ENCODE measurements at places on chromosomes 3 and 15.

GRCh38 chr3:64332459-64333350 lies 107.4 kb upstream of the PRICKLE2 start:
- no peak for DNase-seq

- DNase-seq = no peak
Measured at GRCh38 chr3:39343076-39343717, 13.7 kb downstream of the CCR8 start.

- DNase-seq = no peak
Measured at GRCh38 chr3:105385819-105386508, 19.3 kb downstream of the ALCAM start.

DNA sequence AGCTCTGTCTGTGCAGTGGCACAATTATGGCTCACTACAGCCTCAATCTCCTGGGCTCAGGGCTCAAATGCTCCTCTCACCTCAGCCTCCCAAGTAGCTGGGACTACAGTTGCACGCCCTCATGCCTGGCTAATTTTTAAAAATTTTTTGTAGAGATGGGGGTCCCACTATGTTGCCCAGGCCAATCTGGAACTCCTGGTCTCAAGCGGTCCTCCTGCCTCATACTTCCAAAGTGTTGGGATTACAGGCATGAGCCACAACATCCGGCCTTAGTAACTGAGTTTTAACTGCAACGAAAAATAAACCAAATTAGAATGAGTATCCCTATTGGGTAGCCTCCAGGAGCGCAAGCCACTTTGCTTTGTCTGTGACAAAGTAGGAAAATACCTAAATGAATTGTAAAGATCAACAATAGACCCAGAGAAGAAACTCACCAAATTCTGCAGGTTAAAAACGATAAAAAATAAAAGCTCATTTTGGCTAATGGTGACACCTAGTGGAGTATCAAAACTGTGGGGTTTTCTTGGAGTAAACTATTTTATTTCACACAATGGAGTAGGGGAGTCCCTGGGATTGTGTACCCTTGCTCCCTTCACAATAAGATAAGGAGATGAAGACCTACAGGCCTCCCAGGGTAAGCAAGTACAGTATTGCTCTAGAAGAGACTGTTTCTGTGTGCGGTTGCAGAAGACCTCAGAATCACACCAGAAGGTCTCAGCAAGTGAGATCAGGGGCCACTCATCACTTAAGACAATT lies 21.0 kb upstream of the CA12 start:
- no peak for DNase-seq

GRCh38 chr3:78496501-78496900 lies 1271.3 kb downstream of the ROBO1 start:
- no peak for DNase-seq

DNA sequence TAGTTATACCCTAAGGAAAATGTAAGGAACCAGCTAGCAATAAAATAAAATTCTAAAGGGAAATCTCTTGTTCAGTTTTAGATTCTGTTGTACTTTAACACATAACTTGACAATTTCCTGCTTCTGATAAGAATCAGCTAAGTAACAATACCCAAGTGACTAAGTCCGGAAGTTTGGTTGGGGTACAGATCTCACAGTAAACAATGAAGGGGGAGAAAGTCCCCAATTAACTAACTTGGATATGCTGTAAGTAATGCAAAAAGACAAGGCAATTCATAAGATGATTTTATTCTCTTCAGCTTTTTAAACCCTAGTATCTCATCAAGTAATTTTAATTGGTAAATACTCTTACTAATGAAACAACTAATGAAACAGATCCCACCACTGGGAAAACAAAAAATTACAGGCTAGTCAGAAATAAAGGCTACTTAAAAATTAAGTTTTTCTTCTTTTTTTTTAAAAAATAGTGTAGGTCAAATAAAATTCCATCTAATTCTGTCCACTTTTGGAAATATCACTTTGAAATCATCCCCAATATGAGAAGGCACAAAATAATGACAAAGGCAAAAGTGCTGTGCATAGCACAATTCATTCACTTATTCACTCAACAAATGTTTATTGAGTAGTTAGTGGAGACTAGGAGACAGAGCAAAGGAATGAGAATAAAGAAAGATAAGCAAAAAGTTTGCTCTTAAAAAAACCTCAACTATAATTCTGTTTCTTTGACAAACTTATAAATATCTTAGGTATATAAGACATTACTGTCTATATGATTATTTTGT lies 37.8 kb upstream of the IL20RB start:
- no peak for DNase-seq

DNA sequence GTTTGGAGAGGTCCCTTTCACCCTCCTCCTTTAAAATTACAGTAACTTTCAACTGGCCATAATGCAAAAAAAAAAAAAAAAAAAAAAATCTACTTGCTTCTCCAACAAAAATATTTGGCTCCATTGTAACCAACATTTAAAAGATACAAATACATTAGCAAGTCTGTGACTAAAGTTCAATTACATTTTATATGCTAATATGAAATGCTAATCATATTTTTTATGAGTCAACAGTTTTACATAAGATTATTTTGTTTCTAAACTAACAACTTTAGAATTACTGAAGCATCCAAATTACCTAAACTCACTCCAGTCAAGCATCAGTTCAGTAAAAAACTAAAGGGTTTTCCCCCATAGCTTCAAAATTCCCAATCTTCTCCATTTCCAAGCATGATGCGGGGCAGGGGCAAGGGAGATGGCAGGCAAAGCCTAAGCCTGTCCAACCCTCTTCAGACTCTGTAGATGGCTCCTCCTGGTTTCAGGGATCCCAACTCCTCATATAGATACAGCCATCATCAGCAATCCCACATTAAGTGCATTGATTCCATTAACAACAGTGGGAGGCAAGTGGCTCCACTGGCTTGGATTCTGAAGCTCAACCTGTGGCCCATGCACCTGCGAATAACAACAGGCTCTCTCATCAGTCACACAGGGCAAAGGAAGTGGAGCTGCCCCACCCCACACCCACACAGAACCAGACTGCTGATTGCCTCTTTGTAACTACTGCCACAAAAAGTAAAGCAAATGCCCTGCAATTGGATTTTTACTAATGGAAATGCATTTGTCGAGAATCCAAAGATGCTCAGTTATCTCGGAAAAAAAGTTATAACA lies 15.0 kb downstream of the SFMBT1 start:
- DNase-seq = peak; percentile 52

- DNase-seq = peak; percentile 55
Measured at GRCh38 chr3:179037351-179037750, 34.3 kb downstream of the ZMAT3 start.

DNA sequence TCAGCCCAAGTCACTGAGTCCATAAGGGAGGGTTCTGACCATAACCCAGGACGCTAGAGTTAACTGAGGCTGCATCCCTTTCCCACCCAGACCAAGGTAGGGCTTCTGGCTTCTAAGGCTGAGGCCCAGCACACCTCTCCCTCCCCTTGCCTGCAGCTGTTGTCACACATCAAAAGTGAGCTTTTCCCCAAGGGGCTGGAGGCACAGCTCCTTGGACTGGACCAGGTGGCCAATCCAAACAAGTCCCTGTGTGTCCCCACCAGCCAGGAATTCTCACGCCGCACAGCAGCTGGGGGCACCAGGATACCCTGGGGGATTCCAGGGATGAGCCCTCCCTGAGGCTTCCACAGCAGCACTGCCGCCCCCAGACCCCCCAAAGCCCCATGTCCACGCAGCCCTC lies 22.3 kb upstream of the ISLR2 start:
- no peak for DNase-seq

DNA sequence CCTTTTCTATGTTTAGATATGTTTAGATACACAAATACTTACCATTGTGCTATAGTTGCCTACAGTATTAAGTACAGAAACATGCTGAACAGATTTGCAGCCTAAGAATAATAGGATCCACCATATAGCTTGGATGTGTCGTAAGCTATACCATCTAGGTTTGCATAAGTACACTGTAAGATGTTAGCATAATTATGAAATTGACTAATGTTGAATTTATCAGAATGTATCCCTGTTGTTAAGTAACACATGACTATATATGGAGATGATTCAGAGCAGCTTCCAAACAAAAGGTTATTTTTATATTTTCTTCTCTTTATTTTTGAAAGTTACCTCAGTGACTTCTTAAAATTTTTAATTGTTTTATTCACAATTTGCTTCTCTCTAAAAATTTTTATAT lies 2.4 kb downstream of the SLC28A2 start:
- no peak for DNase-seq

DNA sequence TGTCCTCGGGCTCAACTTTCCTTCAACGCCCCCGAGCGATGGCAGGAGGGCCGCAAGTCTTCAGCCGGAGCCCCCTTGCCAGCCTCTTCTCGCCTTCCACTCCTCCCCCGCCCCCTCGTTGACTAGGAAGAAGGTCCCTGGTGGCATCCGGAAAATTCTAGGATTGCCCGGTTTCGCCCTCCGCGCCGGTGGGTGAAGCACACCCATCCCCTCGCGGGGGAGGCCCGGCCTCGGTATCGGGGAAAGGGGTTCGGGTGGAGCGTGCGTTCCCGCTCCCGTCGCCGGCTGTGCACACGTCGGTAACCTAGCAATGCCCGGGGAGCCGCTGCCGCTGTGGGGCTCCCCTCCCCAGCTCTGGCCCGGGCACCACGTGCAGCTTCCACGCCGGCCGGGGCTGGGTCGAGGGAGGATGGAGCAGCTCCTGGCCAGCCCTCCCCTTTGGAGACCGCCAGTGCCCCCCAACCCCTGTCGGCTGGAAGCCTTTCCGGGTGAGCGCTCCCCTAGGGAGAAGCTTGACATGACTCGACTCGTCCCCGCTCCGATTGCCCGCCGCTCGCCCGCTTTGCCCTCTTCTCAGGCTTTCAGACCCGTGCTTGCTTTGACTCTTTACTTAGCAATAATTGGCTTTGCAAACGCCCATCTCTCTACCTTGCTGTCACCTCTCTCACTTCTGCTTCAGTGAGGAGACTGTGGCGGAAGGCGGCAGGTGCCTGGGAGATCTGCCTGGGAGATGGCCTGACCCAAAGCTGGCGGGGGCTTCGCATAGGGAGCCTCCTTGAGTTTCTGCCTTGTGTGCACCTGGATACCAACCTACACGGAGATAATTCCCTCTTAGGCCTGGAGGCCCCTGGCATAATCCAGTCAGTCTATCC lies 1.3 kb downstream of the CACNA1D start:
- no peak for DNase-seq

- DNase-seq = no peak
Measured at GRCh38 chr15:73802431-73803041, 49.4 kb upstream of the INSYN1 start.

- DNase-seq = no peak
Measured at GRCh38 chr3:167829071-167829470, 93.5 kb downstream of the SERPINI1 start.

GRCh38 chr3:151377768-151378385 lies 6.7 kb downstream of the P2RY12 start:
- DNase-seq = no peak

DNA sequence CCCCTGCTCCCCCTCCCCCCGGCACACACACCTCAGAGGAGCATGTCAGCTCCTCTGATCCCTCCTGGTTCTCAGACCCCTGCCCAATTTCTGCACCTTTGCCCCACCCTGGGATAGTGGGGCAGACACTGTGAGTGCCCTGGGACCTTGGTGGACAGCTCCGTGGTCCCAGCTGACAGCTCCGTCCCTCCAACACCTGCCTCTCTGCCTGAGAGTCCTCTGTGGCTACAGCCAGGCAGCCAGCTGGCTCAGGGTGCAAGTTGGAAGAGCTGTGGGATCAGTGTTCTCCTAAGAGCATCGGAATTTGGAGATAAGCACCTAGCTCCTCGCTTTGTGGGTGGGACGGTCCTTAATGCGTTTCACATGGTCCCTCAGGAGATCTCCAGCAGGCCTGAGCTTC lies 43.7 kb upstream of the PGPEP1L start:
- DNase-seq = no peak

DNA sequence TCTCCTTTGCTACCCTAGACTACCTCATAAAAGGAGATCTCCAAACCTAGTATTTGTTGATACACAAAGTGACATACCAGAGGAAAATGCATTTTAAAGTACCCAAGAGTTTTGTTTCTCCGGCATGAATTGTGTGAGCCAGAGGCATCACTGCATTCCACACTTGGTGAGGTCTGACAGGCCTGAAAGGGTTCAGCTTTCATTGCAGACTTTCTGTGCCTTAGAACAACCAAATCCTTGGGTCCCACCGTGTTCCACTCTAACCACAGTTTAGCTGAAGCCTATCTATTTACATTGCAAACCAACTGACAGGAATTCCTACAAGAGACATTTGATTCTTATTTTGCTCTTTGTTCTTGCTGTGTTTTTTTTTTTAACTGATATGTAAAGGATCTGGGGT lies 21.0 kb upstream of the EID1 start:
- DNase-seq = no peak

- no peak for DNase-seq
Measured at GRCh38 chr3:127254730-127255129, 33.1 kb downstream of the PRR20G start.

DNA sequence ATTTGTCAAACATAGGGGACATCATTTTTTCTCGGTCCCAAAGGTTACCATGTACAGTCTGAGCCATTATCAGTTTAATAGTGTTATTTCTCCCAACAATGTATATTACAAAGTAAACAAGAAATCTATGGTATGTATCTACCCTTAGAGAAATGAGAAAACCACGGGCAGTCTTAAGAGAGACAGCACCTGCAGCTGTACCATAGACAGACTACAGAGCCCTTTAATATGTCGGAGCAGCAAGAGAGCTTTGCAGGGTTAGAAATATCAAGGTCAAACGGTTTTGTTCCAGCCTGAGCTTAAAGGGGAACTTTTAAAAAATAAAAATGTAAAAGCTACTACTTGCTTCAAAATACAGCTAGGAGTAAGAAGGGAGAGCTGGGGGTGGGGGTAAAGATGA lies 53.2 kb downstream of the SH3BP5 start:
- DNase-seq = no peak

DNA sequence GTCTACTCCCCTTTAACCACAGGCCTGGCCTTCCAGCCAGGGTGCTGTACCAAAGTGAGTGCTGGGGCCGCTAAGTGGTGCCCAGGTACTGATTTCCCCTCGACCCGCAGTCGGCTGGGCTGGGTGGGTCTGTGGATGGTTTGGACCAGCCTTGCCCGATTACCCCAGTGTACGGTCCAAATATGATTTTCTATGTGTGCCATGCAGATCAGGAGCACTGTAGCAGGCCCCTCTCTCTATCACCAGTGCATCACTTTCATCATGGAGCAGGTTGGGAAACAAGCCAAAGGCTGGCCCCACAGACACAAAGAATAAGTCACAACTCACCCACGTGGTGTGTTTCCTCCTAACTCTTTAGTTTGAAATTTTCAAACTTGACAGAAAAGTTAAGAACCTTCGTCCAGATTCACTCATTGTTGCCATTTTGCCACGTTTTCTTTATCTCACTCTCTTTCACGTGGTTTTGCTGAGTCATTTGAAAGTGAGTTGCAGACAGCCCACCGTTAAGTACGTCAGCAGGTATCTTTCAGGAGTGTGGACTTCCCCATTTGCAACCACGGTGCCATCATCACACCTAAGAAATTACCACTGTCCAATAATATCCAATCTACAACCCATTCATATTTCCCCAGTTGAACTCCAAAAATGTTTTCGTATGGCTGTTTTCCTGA lies 37.0 kb downstream of the ZNF710 start:
- peak; percentile 48 for DNase-seq

DNA sequence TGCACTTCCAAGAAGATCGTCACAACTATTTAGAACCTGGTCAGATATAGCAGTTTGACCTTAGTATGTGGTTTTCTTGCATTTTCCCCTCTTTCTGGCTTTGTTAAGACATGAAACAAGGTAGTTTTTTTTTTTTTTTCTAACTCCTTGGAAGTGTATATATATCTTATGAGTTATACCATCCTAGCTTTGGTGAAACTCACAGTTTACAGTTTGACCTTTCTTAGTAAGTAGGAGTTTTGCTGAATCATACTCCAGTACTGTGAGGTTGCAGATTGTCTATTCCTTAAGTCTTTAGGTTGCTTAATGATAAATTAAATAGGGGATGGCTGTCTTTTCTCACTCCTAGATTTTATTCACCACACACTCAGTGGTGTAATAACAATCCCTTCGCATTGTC lies 325.0 kb downstream of the RBMS3 start:
- DNase-seq = no peak
